ENCODE measurements at places on chromosomes 11 and 22.

- DNase-seq, result no peak
Observed at GRCh38 chr11:71293961-71294782, 41.8 kb upstream of the SHANK2 start.

GRCh38 chr22:21937041-21937820 is 15.4 kb downstream of the PPM1F start:
- DNase-seq, result no peak

DNA sequence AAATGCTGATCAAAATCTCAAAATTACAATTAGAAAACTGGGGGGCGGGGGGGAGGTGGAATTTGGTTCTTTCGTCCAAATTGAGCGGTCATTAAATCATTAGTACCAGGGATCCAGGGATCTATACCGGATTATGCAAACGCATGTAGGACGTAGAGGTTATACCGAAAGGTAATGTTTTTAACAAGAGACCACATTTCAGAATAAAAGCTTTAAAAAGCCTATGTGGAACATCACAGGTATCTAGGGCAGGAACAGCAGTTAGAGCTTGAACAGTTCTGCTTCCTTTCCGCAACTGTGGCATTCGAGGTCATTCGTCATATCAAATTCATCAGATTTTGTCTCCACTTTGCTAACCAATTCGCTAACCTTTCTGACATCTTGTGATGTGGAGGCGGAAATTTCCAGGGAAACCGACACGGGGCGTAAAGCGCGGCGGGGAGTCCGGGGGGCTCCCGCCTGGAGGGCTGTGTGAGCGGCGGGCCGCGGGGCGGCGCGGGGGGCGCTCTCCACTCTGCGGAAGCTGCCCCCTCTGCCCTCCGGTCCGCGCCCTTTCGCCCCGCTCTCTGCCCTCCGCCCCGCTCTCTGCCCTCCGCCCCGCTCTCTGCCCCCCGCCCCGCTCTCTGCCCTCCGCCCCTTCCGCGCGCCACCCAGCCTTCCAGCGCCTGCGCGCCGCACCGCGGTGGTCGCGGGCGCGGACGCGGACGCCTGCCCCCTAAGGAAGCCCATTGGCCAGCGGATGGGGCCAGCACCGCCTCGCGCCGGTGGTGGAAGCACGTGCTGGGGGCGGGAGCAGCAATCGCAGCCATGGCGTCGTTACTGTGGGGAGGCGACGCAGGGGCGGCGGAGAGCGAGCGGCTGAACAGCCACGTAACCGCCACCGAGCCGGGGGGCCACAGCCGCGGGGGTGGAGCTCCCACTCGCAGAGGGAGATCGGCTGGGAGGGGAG is at the start of gene DDX25:
DDX25 (plus strand) TSS at position 798 of the 949 bp plus-strand sequence; CDS start at position 808, 10 bp downstream.
- DNase-seq, result peak; percentile 61

DNA sequence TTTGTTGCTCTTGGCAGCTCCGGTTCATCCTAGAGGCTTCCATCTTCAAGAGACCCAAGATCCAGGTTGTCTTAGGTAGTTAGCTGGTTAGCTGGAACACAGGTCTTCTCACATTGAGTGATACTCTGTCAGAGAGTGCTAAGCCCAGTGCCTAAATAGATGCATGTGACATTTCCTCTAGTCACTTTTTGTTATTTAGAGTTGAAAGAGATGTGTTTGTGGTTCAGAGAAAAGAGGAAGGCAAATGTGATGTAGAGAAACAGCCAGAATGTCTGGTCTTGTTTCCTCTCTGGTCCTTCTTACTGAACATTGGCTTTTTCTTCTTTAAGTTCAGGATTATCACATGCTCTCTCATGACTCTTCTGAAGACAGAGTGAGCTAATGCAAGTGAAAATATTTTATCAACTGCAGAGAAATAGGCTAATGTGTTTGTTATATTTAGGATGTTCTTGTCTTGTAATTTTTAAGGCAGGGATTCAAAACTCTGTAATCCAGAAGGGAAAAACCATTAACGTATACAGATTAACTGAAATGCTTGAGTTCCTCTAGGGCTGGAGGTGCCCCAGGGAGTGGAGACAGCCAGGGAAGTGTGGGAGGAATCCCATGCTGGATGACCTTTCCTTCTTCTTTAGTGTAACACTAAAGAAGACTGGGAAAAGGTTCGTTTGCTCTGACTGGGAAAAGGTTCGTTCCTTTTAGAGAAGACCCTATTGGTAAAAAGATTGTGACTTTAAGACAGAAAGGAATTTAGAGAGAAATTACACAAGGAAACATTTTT is 75.4 kb downstream of the SWAP70 start:
- DNase-seq, result no peak

- DNase-seq, result no peak
Observed at GRCh38 chr11:35974882-35975589, 31.2 kb downstream of the LDLRAD3 start.

DNA sequence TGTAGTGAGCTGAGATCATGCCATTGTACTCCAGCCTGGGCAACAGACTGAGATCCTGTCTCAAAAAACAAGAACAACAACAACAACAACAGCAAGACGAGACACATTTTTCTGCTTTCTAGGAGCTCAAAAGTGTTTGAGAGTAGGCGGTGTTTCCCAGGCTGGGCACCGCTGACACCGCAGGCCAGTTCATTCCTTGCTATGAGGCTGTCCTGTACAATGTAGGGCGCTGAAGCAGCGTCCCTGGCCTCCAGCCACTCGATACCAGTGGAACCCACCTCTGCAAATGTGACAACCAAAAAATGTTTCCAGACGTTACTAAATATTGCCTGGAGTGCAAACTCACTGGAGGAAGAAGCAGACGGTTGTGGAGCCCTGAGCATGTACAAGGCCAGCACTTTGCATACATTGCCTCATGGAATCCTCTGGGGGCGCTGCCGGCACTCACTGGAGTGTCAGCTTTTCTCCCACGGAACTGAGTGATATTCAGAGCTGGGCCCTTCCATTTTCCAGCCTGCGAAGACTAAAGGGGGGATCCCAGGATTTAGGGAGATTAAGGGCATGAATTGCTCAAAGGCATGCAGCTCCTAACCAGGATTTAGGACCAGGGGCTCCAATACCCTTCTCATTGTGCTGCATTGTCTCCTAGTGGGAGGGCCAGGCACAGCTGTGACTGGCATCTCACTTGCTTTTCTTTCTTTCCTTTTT is 5.8 kb upstream of the MIEF1 start:
- peak; percentile 74 for DNase-seq

DNA sequence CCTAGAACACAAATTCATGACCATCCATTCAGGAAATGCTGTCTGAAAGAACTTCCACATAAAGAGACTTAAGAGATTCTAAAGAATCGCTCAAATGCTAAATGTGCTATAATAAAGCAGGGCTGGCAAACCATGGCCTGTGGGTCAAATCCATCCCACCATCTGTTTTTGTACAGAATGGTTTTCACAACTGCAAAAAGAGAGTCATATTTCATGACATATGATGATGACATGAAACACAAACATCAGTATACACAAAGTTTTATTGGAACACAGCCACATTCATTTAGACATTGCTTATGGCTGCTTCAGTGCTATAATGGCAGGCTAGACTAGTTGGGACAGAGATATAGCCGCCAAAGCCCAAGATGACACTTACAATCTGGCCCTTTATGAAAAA is 85.1 kb downstream of the RRAS2 start:
- DNase-seq, result no peak

GRCh38 chr11:127651888-127652221 is 651.3 kb upstream of the KIRREL3 start:
- no peak for DNase-seq

DNA sequence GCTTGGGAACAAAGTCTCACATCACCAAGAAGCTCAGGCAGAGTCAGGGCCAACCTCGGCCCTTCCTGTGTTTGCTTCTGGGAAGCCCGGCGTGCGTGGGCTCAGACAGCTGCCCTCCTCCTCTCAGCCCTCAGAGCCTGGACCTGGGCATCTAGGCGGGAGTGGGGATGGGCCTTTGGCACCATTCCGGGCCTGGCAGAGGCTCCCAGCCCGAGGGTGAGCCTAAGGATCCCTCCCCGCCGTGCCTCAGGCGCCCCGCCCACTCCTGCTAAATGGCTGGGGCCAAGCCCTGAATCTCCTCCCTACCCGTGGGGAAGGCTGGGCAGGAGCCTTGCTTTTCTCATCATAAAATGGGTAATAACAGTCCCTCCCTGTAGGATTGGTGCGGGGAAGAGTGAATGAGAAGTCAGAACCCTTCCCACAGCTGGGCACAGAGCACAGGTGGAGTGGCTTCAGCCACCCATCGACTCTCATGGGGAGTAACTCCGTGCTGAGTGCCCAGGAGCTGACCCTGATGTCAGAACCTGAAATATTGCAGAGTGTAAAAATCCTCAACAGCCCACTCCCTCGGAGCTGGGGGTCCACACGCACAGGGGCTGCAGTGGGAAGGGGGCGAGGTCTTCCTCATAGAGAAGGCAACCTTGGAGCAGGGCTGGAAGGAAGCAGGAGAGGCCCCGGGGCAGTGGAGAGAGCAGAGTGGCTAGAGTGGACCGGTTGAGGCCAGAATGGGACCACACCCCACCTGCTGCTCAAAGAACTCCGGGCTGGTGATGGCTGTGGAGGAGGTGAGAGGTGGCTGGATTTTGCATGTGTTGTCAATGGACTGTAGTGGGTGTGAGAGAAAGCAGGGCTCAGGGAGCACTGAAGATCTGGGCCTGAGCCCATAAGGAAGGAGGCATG is 18.8 kb upstream of the CDKN1C start:
- no peak for DNase-seq

- no peak for DNase-seq
Observed at GRCh38 chr11:4569075-4569474, 12.5 kb upstream of the OR52I2 start.

DNA sequence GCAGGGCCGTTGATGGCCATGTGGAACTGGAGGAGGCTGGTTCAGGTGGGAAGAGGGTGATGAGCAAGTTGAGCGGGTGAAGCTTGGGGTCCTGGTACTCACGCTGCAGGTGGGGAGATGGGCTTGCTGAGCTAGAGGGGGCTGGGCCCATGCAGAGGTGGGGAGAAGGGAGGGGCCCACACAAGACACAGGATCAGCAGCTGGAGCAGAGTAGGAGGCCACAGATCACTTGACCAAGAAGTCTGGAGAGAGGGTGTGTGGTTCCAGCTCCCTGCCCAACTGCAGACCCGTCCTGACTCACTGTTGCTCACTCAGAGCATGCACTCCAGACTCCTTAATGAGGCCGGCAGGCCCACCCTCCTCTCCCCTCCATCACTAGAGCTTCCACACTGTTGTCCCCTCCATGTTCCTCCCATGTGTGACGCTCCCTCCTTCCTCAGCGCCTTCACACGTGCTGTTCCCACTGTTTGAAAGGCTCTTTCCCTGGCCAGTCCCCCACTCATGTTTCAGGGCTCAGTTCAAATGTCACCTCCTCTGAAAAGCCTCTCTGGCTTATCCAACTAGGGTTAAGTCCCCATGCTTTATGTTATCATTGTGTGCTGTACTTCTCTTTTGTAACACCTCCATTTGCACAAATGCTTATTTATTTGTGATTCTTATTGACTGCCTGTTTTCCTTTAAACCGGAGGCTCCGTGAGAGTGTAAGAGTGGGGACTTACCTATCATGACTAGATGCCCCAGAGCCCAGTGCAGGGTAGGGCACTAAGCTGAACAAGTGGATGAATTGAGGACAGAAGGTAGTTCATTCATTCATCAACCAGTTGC is 2.3 kb downstream of the CCDC86 start:
- DNase-seq, result no peak

DNA sequence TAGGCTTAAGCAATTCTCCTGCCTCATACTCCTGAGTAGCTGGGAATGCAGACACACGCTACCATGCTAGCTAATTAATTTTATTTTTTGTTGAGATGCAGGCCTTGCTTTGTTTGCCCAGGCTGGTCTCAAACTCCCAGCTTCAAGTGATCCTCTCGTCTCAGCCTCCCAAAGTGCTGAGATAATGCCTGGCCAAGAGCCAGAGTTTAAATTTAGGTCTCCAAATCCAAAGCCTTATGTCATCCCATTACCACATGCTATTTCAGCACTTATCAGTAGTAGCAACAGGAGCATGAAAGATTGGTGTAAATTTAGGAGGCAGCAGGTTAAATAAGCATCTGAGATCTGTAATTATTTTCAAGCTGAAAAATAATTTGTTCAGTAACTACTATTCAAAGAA is 326.1 kb upstream of the ANO5 start:
- no peak for DNase-seq

Data from activated CD8-positive, alpha-beta memory T cell treated with anti-CD3 and anti-CD28 coated beads, Interleukin-2, amount 50 U/mL, for 48 hours (primary cell).